Hindlimb muscle (tissue), 1 donor: ENCODE measurements at places on chromosomes 6 and 20. TPM values are rescaled to one million over a fixed set of nuclear protein-coding genes. Genes with fewer than 3 reads are reported as not detected.

Gene BMP5
- 9.0 TPM for polyA plus RNA-seq

Gene ADGB
- not detected for polyA plus RNA-seq

Gene FUCA2
- polyA plus RNA-seq: 25.3 TPM

Gene YIPF3
- 87.5 TPM for polyA plus RNA-seq

Gene CFAP206
- 0.13 TPM for polyA plus RNA-seq

Gene SCRT2
- polyA plus RNA-seq: not detected

Gene SIGLEC1
- polyA plus RNA-seq: 4.6 TPM

Gene ALDH8A1
- polyA plus RNA-seq: 1.1 TPM

Gene SIRPD
- polyA plus RNA-seq: not detected

Gene TPMT
- 5.8 TPM for polyA plus RNA-seq

Gene CYP21A2
- 1.8 TPM for polyA plus RNA-seq

Gene MEP1A
- not detected for polyA plus RNA-seq

Gene SLC32A1
- not detected for polyA plus RNA-seq

Gene ANKRD66
- 0.61 TPM for polyA plus RNA-seq

Gene PEX7
- 6.5 TPM for polyA plus RNA-seq

Gene RBBP9
- 9.0 TPM for polyA plus RNA-seq

Gene C6orf15
- not detected for polyA plus RNA-seq

Gene TNFRSF6B
- polyA plus RNA-seq: 1.6 TPM

Gene MAFB
- 13.4 TPM for polyA plus RNA-seq

Gene ADAM33
- 61.5 TPM for polyA plus RNA-seq

Gene BRPF3
- polyA plus RNA-seq: 26.9 TPM

Gene SLC24A3
- 28.9 TPM for polyA plus RNA-seq

Gene C20orf144
- 0.12 TPM for polyA plus RNA-seq

Gene BLTP3A
- 15.9 TPM for polyA plus RNA-seq

Gene SIRPB2
- polyA plus RNA-seq: 1.9 TPM

Gene RNF144B
- 12.0 TPM for polyA plus RNA-seq

Gene DDAH2
- polyA plus RNA-seq: 128 TPM

Gene SMOC2
- polyA plus RNA-seq: 56.2 TPM

Gene CCN2
- 38.6 TPM for polyA plus RNA-seq

Gene HSF2
- 27.1 TPM for polyA plus RNA-seq

Gene TCF19
- 10.0 TPM for polyA plus RNA-seq
